ENCODE measurements at places on chromosomes 4 and X.

DNA sequence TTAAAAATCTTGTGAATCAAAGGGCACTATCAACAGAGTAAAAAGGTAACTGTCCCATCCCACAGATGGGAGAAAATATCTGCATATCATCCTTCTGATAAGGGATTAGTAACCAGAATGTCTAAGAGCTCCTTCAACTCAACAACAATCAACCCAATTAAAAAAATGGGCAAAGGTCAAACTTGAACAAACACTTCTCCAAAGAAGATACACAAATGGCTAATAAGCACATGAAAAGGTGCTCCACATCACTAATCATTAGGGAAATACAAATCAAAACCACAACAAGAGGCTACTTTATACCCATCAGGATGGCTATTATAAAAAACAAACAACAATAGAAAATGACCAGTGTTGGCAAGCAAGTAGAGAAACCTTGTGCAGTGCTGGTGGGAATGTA is 43.3 kb downstream of the TMEM165 start:
- no peak for DNase-seq

GRCh38 chr4:1598206-1599025 is 85.7 kb downstream of the FAM53A start:
- no peak for DNase-seq

DNA sequence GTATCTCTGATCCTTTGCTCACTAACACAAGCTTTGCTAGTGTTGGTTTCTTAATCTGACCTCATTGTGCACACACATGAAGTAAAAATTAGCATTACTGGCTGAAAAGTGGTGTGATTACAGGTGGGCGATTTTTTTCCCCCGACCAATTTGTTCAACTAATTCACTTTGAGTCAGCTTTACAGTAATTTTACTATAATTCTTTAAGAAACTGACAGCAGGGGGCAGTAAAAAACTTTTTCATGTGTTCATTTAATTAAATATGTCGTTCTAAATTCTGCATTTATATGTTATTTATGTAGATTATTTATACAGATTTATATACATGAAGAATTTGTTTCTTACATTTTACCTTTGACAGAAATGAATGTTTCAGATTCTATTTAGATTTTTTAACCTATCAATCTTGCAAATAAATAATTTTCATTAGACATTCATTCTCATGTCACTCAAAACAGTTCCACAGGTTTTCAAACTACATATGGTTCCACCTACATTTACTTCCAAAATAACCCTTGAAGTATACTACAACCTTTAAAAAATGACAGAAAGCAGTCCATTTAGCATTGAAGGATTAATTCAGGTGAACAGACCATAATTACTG is 17.5 kb downstream of the PALLD start:
- DNase-seq, result peak; percentile 53

DNA sequence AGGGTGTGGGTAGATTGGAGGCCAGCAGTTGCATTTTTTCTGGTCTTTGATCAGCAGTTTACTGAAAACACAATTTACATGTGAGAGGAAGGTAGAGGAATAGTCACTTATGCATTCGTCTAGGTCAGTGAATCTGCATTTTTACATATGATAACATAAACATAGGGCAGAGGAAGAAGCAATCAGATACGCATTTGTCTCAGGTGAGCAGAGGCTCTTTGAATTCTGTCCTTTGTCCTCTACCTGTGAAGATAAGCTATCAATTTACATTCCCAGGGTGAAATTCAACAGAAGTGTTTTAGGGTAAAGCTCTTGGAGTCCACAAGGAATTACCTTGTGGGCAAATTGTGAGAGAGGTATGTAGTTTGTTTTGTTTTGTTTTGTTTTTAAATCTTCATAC is 306.5 kb downstream of the MAGEB5 start:
- DNase-seq, result no peak

DNA sequence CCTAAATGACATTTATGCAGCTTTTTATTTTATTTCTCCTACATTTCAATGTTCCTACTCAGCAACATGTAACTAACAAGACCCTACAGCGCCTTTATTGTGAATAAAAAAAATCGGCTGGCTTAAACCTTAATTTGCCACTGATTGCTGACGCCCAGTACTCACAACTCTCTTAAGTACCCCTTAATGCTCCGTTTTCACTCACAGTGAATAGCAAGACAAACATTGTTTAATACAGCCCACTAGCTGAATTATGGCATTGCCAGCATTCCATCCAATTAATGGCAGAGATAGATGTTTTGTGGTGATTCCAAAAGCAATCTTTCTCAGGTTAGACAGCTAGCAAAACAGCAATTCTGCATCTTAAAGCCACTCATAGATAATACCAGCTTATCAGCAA is 61.1 kb downstream of the PPARGC1A start:
- peak; percentile 25 for DNase-seq

GRCh38 chr4:99144070-99144469 is at the start of gene ADH4:
Gene ADH4 (minus strand): TSS chr4:99144297. CDS start chr4:99144222, 75 bp downstream.
- DNase-seq, result peak; percentile 38

- DNase-seq, result no peak
These were observed 9.2 kb upstream of the CITED1 start for GRCh38 chrX:72314881-72315280.

DNA sequence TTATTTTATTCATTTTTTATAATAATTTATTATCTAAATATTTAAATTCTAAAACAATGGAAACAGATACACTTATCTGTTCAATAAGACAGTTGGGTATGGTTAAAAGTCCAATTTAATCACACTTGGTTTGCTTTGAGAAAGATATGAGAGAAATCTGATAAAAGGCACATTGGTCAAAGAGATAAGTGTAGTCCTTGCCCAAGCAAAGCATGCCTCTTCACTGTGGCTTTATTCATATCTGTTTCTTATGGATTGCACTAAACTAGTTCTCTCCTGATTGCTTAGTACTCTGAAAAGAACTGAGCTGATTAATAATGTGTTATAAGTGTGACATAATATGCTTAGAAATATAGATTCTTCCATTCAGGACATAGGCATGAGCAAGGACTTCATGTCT is 39.8 kb downstream of the CXCL1 start:
- DNase-seq, result no peak

- DNase-seq, result no peak
These were observed 7.8 kb upstream of the WDR1 start for GRCh38 chr4:10124167-10124930.

GRCh38 chr4:105215609-105216313 is 69.1 kb downstream of the TET2 start:
- peak; percentile 34 for DNase-seq

- DNase-seq, result peak; percentile 35
These were observed 1381.5 kb upstream of the ADGRL3 start for GRCh38 chr4:59818656-59819055.

Data from astrocyte of the hippocampus (primary cell).